Motor neuron (in vitro differentiated cells): ENCODE measurements at places on chromosomes 1 and 21. TPM values are rescaled to one million over a fixed set of nuclear protein-coding genes. Genes with fewer than 3 reads are reported as not detected.

Gene ANKRD35
- total RNA-seq = 0.21 and 0.37 TPM in 2 replicates

Gene CD1D
- total RNA-seq = 0.29 and 0.33 TPM in 2 replicates

Gene FAM151A
- not detected in 2 replicates for total RNA-seq

Gene AMY1B
- not detected in 2 replicates for total RNA-seq

Gene PPIAL4G
- 0.23 and 0.35 TPM in 2 replicates for total RNA-seq

Gene ZNF124
- 40.8 and 51.4 TPM in 2 replicates for total RNA-seq
